ENCODE measurements at places on chromosomes 6 and 20.

DNA sequence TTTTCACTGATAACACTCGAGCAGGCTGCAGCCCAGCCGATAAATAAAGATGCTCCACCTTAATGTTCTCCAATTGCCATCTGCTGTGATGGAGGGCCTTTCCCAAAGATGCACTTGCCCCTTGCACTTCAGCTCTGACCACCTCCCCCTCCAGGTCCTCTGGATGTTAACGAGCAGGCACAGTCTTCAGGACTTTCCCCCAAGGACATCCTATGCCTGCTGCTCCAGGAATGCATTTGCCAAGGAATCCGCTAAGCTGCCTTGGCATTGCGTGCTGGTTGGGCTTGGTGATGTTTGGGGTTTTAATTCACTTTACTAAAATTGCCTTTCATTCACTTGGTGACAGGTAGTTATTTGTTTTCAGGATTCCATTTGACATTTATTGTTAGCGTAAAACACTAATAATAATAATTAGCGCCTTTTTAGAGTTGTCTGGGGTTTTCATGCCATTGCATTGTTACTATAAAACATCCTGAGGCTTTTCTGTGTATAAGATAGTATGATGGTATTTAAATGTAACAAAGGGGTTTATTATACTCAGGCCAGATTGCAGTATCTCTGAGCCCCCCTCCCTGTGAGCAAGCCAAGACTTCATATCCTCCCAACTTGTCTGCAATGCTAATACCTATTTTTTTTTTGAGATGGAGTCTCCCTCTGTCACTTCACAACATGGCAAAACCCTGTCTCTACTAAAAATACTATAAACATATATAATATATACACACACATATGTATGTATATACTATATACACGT, 66.7 kb upstream of the TSHZ2 start:
- no peak for DNase-seq

GRCh38 chr6:154514481-154514880, 4.0 kb upstream of the CNKSR3 start:
- DNase-seq: no peak

DNA sequence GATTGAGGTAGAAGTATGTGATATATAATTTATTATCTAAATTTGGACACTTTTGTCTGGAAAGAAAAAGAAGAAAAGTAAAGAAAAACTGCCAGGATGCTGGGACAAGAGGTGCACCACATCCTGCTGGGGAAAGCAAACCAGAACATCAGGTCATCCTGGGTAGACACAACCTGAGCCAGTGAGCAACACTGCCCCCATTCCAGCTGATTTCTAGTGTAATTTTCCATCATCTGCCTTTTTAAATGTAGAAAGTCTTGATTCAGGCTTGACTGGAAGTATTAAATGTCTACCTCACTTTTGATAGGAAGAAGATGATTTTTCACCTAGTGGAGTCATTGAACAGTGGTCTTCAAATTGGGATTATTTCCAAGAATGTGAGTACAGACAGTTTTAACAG, 1164.5 kb upstream of the CITED2 start:
- DNase-seq: no peak

DNA sequence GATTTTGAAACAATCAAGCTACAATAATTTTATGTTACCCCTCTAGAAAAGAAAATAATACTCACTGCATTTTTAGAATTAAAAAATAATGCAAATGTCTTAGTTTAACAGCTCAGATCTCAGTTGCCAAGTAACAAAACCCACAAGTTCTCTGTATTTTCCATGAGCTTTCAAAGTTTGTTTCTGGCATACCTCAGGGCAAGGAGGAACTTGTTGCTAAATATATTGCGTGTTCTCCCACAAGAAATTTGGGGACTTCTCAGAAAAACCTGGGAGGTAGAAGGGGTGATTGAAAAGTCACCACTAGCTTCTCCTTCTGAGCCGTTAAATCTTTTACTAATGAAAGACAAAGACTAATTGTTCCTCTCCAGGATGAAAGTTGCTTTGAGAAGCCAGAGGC, 236.8 kb upstream of the MARCKS start:
- no peak for DNase-seq

DNA sequence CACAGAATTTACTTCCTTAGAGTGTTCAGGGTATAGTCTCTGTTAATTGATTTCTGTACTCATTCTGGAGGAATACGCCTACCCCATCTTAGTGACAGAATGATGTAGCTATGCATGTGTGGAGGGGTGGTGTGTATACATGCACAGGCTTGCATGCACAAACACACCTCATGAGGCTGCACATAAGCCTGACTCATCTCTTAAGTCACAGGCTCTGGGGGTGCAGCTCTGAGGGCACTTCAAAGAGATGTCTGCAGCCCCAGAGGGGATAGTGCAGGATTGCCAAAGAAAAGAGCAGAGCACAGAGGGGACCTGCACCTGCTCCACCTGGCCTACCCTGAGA, 24.6 kb downstream of the TBX18 start:
- DNase-seq: no peak

GRCh38 chr20:35174458-35175216, 2.8 kb downstream of the PROCR start:
- no peak for DNase-seq

DNA sequence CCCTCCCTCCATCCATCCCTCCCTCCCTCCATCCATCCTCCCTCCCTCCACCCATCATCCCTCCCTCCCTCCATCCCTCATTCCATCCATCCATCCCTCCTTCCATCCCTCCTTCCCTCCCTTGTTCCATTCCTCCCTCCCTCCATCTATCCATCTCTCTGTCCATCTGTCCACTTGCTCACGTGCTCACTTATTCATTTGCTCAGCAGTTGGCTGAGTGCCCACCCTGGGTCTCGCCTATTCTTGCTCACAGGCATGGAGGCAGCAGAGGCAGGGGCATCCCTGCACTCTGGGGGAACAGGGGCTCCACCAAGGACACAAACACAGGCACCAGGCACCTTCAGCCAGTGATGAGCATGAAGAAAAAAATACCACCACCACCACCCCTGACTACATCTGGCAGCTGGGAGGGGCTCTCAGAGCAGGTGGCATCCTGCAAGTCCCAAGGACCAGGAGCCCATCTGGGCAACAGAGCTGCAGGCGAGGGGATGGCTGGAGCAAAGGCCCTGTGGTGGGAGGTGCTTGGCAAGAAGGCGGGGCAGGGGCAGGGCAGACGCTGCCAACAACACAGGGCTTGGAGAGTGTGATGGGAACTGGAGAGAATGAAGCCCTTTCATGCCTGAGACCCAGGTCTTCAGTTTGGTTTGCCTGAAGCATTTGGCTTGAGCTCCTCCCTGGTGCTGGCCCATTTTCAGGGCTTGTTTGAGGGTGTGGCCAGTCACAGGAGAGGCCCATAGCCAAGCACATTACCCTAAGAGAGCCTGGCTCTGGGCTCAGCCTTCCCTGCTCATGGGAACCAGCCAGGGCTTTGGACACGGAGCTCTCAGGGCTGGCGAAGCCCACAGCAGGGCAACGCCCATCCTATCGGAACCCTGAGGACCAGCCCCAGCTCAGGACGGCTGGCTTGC, 40.2 kb upstream of the MRGBP start:
- no peak for DNase-seq

DNA sequence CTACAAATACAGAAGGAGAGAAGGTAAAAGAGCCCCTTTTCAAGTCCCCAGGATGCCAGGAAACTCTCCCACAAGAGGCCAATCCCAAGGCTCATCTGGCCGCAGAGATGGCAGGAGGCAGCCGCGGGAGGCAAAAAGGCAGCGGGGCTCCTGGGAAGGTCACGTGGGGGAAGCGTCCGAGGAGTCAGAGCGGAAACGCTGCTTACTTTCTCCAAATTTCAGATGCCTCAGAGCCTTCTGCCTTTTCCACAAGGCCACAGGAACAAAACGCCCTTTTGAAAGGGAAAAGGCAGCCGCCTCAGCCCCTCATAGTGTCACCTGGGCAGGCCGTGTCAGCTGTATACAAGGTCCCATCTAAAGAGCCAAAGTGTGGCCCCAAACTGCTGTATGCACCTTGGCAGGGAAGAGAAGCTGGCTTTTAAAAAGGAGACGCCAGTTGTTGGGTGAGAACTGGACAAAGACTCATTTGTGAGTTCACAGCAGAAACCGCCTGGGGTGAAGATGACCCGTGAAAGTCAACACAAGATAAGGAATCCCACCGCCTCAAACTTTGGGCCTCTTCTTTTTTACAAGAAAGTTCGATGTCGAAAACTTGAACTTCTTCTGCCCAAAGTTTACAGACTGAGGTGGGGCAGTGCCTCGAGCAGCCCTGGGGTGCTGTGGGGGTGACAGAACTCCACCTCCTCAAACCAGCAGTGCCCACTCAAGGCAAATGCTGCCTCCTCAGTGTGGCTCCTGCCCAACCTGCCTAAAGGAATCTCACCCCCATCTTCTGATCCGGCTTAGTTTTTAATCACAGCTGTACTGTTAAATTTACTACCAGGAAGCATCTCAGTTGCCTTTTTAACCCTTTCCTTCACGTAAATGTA, 45.4 kb downstream of the EZR start:
- no peak for DNase-seq

DNA sequence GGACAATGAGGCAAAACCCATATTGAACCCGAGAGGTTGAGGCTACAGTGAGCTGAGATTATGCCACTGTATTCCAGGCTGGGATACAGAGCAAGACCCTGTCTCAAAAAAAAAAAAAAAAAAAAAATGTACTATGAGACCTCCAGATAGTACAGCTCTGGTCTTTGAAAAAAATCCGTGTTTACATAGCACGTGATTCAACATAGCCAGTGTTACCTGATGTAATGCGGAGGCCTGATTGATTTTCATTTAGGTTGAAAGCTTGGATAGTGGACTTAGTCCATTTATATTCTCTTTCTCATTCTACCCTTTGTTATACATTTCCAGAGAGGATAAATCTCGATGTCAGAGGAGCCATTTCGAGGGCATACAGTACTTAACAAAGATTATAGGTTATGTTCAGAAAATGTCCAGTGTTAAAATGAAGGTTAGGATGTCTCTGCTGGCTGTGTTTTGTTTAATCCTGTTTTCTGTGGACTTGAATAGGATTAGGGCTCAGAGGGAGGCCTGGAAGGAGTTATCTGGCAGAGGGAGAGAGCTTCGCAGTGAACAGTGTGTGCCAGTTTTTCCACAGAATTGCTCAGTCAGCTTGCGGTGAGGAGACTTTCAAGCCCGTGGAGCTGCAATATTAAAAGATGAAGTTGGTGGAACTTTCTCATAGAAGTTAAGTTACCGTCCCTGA, 33.9 kb upstream of the BCLAF1 start:
- no peak for DNase-seq

DNA sequence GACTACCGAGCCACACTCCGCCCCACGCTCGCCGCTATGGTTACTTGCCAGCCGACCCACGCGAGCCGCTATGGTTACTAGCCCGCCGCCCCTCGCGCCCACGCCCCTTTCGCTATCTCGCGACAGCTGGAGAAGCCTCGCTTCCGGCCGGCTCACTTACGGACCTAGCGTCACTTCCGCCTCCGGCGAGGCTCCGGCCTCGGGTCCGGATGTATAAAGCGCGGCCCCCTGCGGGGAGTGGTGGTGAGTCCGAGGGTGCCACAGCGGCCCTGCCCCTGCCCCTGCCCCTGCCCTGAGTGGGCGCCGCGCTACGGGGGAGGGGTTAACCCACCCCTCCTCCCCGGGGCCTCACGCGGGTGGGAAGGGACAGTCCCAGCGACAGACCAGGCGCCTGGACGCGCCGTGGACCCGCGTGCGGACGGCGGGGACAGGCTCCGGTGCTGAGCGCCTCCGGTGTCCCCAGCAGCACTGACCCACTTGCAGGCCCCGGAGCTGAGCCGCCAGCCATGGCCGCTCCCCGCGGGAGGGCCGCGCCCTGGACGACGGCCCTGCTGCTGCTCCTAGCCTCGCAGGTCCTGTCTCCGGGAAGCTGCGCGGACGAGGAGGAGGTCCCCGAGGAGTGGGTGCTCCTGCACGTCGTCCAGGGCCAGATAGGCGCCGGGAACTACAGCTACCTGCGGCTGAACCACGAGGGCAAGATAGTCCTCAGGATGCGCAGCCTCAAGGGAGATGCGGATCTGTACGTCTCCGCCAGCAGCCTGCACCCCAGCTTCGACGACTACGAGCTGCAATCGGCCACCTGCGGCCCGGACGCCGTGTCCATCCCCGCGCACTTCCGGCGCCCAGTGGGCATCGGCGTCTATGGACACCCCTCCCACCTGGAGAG, at the start of the genes C6orf120 and WDR27:
TSS of gene C6orf120 (plus strand) at position 173 of the 886 bp plus-strand sequence. CDS start at position 507, 334 bp downstream.
TSS of gene WDR27 (minus strand) at position 76 of the 886 bp plus-strand sequence. CDS start 13,024 bp downstream, outside the sequence.
- DNase-seq: peak; percentile 96

DNA sequence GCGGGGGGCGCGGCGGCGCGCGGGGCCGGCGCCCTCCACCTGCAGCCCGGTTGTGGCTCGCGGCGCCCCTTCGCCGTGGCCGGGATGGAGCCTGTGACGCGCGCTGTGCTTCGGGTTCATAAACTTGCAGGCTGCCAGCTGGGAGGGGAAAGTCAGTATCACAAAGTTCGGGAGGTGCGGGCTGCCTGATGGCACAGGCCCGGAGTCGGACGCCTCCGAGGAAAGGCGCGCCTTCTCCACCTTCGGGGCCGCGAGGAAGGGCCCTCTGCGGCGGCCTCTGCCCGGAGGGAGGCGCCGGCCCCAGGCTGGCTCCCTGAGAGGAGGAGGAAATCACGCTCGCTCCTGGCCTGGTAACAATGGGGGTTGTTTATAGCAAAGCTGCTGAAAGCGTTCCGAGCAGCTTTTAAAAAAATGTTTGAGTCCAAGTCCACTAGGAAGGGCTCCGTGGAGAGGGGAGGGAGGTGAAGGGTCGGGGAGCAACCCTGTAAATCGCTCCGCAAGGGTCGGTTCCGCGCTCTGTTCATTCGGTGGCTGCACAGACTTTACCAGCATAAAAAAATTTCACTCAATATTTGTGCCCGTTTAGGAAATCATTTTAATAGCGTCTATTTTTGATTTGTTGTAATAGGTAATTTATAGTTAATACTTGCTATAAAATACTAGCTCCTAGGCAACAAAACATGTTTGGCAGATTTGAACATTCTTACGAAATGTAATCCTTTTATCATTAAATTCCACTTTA, 1.0 kb downstream of the AFDN start:
- DNase-seq: no peak

DNA sequence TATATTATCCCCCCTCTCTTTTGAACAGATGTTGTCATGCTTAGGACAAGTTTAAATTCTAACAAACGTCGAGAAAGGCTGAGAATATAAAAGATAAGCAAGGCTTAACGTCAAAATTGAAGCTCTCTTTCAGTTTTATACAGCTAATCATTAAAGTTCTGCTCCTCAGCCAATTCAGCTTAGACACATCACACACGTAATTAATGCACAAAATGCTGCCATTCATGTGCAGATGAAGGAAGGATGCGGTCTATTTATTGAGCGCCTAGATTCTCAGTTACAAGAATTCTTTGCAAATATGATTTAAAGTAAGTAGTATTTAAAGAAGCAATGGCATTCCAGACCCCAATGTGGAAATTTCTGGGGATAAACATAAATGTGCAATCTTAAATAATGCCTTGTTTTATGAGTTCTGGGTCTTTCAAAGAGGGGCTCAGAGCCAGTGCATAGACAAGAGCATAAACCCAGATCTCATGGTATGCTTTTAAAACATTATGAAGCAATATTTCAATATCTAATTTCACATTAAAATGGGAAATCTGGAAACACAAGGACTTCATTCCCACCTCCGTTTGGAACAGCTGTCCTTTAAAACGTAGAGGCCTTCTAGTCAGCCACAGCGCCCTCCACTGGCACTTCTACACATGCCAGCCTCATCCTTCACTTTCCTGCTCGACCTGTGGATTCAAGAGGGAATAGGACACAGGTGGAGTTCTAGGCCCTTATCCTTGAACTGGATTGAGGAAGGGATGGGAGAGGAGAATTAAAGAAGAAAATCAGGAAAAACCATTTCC, 85.8 kb downstream of the LYRM4 start:
- DNase-seq: no peak

GRCh38 chr6:6591778-6592465, 3.4 kb downstream of the LY86 start:
- no peak for DNase-seq

All from hematopoietic multipotent progenitor cell treated with erythropoietin and hydrocortisone succinate and interleukin-3 and kit ligand, for 15 days (in vitro differentiated cells).